Activated naive CD4-positive, alpha-beta T cell (primary cell): ENCODE measurements at places on chromosomes 11 and 22.

- peak; percentile 50 for DNase-seq
Observed at GRCh38 chr22:45577746-45578523, 75.3 kb downstream of the FBLN1 start.

GRCh38 chr11:75264356-75264755, 23.8 kb downstream of the TPBGL start:
- no peak for DNase-seq

DNA sequence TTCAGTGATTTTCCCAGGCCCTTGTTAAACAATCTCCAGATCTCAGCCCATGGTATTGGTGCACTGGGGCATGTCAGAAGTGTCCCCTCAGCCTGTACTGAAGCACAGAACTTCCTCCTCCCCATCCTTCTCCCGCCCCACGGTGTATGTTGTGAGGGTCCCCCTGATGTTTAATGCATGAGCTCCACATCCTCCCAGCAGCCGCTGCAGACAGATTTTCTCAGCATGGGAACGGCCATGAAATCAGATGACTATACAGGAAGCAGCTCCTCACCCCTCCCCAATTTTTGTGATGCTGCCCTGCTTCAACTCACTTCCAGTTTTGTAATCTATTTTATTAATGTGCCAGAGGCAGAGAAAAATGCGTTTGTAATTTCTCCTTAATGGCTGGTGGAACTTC, 406.0 kb downstream of the MIAT start:
- DNase-seq, result no peak

- DNase-seq, result peak; percentile 52
Observed at GRCh38 chr11:96341211-96342013, 1.6 kb downstream of the MAML2 start.

DNA sequence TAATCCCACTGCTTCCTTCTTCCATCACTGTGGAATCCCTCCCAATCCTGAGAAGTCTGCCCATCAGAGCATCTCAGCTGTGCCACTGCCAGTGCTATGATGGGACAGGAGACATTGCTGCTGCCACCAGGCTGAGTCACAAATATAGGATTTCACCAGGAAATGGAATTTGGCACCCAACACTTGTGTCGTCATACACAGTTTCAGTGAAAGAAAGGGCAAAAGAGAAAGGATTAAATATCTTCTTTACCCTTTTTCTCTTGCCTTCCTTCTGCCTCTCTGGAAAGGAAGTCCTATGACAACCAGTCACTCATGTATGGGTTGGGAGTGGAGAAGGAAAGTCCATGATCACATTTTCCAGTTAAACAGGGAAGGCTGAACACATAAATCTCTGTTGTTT, 133.4 kb downstream of the SPON1 start:
- DNase-seq, result no peak

DNA sequence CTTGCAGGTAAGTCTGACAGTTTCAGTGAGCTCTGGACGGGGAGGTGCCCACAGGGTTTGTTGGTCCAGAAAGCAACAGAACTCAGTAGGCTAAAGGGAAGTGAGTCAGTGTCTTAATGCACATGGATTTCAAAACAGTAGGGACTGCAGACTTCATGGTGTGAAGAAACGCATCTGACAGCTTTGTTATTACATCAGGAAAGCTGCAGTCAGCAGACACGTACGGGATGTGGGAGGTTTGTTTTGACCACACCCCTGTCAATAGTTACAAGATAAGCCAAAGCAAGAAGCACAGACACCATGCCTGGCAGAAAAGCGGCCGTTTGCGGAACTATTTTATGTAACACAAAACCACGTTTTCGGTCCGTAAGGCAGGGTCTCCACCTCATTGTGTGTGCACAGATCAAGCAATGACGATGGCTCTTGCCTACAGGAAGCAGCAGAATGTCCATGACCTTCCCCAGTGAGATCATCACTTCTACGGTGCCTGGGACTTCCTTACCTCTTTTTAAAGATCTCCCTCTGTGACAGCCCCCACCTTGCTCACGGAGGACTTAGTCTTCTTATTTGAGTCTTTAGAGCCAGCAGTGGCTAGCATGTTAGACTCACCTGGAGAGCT, 58.2 kb upstream of the FTH1 start:
- DNase-seq, result peak; percentile 51

DNA sequence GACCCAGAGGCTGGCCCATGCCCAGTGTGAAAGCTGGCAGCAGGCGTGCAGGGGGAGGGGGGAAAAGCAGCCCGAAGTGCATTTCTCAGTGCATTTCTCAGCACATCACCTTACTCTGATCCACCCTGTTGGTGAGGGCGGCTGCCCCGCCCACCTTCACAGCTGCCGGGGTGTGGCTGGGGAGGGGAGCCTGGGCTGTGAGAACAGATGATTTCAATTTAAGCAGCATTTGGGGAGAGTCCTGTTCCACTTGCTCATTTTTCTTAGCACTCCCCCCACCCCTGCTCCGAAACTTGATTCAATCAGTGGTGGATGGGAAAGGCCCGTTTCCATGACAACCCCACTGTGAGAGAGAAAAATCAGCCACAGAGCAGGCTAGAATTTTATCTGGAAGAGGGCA, 84.8 kb downstream of the SNX19 start:
- DNase-seq, result no peak

DNA sequence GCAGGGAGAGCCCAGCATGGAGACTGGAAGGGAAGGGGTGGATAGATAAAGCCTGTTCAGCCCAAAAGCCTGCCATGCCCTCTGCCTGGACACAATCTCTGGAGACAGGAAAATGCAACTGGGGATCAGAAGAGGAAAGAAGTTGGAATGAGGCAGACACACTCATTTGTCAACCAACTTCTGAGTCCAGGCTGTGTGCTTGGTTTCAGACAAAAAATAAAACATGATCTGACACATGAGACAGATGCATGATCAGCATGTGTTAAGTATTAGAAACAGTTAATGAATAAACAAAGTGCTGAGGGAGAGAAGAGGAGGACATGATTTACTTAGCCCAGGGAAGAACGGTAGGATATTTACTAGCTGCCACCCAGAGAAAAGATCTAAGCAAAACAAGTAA, 839 bp downstream of the LRRN4CL start:
- no peak for DNase-seq

GRCh38 chr11:65793625-65794400, 7.0 kb downstream of the OVOL1 start:
- no peak for DNase-seq

DNA sequence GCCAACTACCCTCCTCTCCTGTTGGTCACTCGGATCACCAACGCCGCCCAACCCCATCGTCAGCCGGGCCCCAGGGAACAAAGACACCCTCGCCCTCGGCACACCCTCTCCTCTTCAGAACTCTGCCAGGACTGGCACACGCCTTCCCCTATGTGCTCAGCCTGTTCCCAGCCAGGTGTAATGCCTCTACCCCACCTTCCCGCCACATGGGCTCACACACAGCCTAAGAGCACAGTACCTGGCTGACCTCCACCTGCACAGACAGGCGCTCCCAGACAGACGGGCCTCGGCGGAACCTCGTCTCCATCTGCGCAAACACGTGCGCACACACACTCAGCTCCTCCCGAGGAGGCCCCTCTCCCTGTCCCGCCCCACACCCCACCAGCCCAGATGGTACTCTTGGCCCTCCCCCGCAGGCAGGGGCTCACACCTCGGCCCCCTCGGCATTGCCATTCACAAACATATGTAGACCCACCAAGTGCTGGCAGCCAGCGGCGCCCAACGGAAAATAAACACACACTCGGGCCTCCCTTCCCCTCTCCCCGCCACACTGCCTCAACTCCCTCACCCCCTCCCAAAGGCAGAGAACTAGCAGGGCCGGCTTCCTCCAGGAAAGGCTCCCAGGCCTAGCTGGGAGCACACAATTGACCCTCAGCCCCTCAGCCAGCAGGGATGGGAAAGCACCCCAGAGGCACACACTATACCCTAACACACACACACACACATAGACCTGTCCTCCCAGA, 8.5 kb downstream of the ELFN2 start:
- DNase-seq, result no peak

GRCh38 chr11:45031912-45032519, 81.3 kb upstream of the TP53I11 start:
- DNase-seq, result no peak

DNA sequence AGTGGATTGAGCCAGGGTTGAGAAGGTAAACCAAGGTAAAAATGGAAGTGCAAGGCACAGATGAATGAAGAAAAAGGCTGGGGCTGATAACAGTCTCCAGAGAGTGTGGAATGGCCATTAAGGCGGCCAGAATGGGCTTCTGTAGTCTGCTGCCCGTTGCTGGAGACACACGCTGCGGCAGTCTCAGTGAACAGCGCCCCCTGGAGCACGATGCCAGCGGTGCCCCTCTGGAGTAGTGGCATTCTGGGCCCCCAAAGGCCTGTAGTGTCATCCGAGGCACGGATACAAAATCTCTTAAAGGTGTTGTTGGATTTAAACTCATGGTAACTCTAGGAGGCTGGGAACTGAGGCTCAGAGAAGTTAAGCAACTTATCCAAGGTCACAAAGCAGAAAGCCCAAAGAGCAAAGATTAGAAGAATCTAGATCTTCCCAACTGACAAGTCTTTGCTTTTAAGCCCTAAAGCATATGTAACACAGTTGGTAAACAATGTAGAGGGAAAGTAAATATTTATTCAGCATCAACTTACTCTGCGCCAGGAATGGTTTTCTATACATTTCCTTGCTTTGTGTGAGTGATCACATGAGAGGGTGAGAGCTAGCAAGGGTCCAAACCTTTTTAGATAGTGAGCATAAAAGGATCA, 18.2 kb downstream of the KCNJ1 start:
- DNase-seq, result peak; percentile 28

DNA sequence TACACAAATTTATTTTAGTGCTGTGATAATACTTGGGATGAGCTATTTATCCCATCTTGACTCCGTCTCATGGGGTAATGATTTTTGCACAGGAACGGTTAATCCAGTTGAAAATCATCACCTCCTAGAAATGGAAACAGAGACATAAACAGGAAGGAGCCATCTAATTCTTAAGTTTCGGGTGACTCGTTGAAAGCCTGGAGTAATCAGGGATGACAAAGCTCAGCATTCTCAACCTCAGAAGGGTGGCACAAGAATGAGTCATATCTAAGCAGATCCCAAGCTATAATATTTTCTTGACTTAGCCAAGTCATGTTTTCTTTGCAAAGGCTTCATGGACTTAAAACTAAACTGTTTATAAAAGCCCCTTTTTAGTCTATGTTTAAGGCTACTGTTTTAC, 280.8 kb upstream of the CCDC90B start:
- no peak for DNase-seq

DNA sequence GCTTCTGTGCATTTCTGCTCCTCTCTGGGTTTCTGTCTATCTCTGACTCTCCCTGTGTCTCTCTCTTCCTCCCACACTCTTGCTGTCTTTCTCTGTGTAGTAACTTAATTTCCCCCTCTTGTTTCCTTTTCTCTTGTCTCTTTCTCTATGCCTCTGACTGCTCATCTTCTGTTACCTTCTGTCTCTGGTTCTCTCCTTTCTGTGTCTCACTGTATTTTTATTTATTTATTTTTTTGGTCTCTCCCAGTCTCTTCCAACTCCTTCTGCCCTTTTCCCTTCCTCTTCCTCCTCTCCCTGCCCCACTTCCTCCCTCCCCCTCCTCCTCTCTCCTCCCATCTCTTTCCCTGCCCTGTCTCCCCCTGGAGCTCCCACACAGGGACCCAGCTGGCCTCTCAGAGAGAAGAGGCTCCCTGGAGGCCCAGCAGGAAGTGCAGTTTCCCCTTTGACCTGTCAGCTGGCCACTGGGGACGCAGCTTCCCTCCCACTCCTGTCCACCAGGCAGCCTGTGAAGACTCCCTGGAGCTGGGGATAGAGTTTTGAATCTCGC, 38.3 kb upstream of the MYH9 start:
- no peak for DNase-seq

DNA sequence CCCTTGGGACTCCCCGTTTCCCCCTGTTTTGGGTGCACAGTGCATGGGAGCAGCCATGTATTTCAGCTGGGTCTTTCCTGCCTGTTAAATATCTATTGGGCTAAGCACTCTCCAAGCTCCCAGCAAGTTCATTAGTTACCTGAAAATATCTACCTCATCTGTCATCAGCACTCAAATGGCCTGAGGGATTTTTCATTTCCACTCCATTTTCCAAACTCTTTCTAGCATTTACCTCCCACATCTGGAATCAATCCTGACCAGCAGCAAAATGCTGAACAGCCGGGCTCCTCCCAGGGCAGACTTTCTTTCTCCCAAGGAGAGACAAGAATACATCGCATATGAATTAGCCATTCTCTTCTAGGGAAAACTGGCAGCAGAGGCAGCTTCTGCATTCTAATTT, 273.5 kb upstream of the MPPED2 start:
- no peak for DNase-seq

DNA sequence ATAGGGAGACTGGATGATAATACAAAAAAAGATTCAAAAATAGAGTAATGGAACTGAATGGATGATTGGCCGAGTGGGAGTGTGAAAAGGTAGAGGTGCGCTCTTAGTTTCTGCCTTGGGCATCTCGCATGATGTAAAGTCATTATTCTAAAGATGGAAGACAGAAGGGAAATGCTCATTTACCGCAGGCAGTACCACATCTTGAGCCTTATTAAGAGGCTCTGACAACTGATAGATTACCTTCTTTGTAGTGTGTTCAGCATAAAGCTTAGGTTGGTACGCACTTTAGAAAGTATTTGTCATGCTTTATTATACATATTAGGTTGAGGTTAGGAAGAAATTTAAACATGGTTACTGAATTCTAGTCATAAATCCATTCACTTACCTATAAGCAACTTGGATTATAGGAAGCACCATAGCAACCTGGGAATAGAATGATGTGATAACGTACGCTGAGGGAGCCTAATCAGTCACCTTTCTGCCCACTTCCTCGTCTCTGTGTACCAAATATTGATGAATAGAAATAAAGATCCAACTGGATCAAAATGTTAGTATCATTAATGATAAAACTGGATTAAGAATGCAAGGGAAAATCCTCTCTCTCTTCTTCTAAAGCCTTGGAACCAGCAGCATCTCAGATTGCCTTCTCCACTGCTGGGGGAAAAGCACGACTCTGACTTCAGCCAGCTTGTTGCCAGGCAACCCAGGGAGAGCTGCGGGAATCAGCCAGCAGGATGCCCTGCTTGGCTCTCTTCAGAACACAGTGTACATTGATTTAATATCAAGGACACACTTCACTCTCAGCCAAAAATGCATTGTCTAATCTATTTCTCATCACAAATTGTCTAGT, 29.0 kb upstream of the VWA5A start:
- no peak for DNase-seq

DNA sequence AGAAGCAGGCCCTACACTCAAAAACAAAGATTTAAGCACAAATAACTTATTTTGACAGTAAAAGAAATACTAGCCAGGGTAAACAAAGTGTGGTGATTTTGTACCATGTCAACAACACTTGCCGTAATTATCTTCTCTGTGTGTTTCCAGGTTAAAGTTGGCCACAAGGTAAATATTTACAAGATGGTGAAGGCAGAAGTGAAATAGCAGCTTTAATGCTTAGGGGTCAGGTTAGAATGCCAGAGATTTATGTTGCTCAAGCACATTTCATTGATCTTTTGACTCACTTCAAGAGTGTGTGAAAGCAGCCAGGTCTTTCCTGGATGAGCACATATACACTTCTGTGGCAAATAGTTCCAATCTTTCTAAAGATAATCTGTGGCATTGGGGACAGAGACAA, 270.2 kb upstream of the LUZP2 start:
- no peak for DNase-seq

- no peak for DNase-seq
Observed at GRCh38 chr22:50323900-50324299, 2.9 kb downstream of the DENND6B start.

GRCh38 chr11:14812757-14813156, 79.3 kb downstream of the CYP2R1 start:
- no peak for DNase-seq

- DNase-seq, result no peak
Observed at GRCh38 chr11:119567688-119568582, 145.0 kb upstream of the THY1 start.

GRCh38 chr11:19790831-19791552, 78.4 kb downstream of the NAV2 start:
- DNase-seq, result no peak
